ENCODE measurements at places on chromosomes 13 and 19. TPM values are rescaled to one million over a fixed set of nuclear protein-coding genes. Genes with fewer than 3 reads are reported as not detected.
A peak's percentile ranks its signal among the peaks of the same experiment; 100 is the strongest.

The ANGPTL8 gene
- total RNA-seq: not detected

The CDC42EP5 gene
- 38.2 TPM for total RNA-seq

GRCh38 chr19:35144600-35145436 lies 1.8 kb downstream of the FXYD7 start:
- no peak for DNase-seq

DNA sequence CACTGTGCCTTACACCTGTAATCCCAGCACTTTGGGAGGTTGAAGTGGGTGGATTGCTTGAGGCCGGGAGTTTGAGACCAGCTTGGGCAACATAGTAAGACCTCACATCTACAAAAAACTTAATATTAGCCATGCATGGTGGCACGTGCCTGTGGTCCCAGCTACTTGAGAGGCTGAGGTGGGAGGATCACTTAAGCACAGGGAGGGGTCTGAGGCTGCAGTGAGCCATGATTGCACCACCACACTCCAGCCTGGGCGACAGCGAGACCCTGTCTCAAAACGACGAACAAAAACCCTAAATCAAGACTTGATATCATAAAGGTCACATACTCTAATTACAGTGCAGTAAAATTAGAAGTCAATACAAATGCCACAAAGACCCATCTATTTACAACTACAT lies 17.4 kb downstream of the SLC7A9 start:
- DNase-seq: peak; percentile 12

DNA sequence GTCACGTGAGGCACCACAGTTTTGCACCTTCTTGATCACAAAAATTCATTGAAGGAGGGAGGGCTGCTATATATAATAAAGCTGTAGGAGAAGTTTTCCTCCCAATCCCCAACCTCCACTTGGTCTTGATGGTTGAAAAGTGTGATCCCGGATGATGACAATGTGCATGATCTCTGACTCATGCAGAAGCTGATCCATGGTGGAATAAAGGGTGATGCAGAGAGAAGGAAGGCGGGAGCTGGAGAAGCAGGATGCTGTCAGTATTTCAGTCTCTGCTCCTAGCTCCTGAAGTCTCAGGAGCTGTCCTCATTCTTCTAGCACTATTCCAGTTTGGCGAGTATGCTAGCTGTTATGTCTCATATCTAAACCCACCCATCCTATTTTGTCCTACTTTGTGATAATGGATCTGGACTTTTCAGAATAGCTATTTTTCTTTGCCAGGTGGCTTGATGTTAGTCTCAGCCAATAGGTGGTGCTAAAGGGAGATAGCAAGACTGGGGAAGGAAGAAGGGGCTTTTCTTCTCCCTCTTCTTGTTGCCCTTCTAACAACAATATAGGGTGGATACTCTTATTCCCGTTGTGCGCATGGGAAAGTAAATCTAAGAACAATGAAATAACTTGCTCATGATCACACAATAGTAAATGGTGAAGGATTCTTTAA lies 65.6 kb upstream of the HTR2A start:
- no peak for DNase-seq

DNA sequence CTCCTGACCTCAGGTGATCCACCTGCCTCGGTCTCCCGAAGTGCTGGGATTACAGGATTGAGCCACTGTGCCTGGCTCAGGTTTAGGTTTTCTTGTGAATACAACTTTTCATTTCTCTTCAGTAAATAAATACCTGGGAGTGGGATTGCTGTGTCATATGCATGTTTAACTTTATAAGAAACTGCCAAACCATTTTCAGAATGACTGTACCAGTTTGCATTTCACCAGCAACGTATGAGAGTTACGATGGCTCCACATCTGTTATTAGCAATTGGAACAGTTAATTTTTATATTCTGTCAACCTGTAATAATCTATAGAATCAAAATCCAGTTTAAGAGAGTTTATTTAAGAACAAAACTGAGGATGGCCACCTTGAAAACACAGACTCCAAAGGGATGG lies 52.2 kb downstream of the TEX26 start:
- DNase-seq: no peak

- no peak for DNase-seq
These were observed 290.7 kb upstream of the MIR17HG start for GRCh38 chr13:91056746-91057145.

GRCh38 chr19:20333508-20333907 lies 166.5 kb downstream of the ZNF486 start:
- DNase-seq: no peak

DNA sequence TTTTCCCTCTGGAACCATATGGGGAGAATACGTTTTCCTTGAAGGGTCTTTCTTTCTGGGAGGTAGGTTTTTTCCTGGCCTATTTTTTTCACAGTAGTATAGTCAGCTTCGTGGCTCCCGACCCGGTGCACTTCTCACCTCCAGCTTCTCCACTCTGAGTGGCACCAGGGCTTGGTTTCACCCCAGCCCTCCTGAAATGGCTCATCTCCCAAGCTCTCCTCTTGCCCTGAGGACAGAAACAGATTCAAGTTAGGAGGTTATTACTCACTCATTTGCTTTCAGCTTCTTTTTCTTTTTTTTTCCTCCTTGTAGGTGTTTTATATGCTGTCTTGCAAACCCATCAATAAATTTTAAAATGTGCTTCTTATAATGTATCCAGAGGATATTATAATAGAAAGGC lies 199.3 kb downstream of the RFC3 start:
- no peak for DNase-seq

DNA sequence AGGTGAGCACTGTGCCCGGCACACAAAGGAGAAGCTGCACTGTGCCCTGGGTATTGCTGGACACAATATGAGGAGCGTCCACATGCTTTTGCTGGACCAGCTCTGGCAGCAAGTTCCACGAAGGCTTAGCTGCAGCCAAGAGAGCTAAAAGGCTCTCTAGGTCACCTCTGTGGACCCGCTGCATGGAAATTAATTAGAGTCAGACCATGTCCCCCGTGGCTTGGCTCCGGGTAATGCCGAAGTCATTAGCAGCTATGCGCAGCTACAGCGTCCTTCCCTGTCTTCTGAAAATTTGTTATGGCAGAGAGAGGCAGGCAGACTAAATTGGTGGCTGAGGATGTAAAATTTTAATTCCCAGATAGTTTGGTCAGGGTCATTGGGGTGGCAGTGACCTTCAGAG lies 271.5 kb downstream of the SLC7A1 start:
- DNase-seq: no peak

DNA sequence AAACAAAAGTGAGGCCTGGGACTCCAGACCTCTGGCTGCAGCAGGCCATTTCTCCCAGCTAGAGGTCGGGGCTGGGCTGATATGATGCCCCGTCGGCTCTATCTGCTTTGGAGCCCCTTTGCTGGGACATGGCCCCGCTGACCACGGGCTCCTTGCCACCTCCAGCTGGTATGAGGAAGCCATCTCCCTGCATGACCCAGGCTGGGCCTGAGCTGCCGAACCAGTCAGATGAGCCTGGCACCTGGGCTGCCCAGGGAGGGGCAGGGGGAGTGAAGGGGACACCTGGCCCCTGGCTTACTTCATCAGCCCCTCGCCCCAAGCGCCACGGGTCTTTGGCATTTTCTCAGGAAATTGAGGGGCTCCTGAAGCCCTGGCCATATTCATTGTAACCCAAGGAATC lies 7.8 kb downstream of the ZSWIM4 start:
- DNase-seq: peak; percentile 79

Data from upper lobe of right lung (tissue), 1 donor.